ENCODE measurements at places on chromosomes 13 and 19. TPM values are rescaled to one million over a fixed set of nuclear protein-coding genes. Genes with fewer than 3 reads are reported as not detected.

The CRB3 gene
- total RNA-seq = 75.9 TPM

The KIR2DL4 gene
- not detected for total RNA-seq

The DIAPH3 gene
- 1.0 TPM for total RNA-seq

The ATP4A gene
- not detected for total RNA-seq

The ZNF414 gene
- total RNA-seq = 32.8 TPM

The SYNE4 gene
- total RNA-seq = 17.4 TPM

The PRR22 gene
- total RNA-seq = 4.1 TPM

The TRIP10 gene
- total RNA-seq = 68.9 TPM

The PAN3 gene
- 36.1 TPM for total RNA-seq

The WDR88 gene
- not detected for total RNA-seq

The KIR3DL1 gene
- not detected for total RNA-seq

The HCN2 gene
- total RNA-seq = 0.40 TPM

The HS6ST3 gene
- total RNA-seq = 0.49 TPM

The P2RY11 gene
- 17.8 TPM for total RNA-seq

The PRDX2 gene
- total RNA-seq = 319 TPM

The ZNF625 gene
- total RNA-seq = 5.9 TPM

The FFAR2 gene
- total RNA-seq = 0.17 TPM
